ENCODE measurements at places on chromosomes 2 and 18. TPM values are rescaled to one million over a fixed set of nuclear protein-coding genes. Genes with fewer than 3 reads are reported as not detected.
A peak's percentile ranks its signal among the peaks of the same experiment; 100 is the strongest.

- DNase-seq: no peak
Observed at GRCh38 chr18:10100196-10100595, 186.4 kb downstream of the VAPA start.

Gene ACADL
- not detected for total RNA-seq

Gene RASGRP3
- 13.4 TPM for total RNA-seq

- no peak for DNase-seq
Observed at GRCh38 chr2:108884619-108885018, 98.0 kb downstream of the CCDC138 start.

DNA sequence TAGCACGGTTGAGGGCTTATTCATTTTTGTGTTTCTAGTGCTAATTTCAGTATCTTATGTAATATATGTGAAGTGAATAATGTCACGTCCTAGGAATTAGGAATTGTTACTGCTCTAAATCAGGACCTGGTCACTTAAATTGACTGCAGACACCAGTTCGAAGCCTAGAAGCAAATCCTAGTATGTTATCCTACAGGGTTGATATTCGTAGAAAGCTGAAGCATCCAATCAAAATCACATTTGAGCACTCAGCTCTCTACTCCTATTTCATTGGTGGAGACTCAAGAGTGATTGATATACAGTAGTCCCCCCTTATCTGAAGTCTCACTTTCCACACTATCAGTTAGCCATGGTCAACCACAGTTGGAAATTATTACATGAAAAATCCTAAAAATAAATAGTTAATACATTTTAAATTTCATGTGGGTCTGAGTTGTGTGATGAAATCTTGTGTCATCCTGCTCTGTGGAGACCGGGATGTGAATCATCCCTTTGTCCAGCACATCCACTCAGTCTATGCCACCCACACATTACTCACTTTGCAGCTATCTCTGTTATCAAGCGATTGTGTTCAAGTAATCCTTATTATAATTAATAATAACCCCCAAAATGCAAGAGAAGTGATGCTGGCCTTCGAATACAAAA is 35.2 kb upstream of the SCN9A start:
- DNase-seq: peak; percentile 69

DNA sequence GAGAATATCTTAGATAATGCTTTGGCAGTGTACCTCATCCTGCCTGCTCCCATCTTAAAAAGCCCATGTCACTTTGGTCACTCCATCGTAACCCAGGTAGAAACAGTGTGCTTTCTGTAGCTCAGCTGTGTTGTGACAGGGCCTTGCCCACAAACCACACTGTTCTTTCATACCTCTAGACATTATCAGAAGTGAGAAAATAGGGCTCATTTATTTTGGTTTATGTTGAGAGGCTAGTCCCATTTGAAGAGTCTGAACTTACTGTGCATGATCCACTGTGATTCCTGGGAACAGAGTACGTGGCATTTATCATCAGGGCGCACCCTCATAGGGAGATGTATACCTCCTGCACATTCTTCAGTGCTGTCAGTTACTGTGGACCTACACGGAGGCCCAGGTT is 69.7 kb downstream of the FEZ2 start:
- no peak for DNase-seq

Gene CABLES1
- 0.88 TPM for total RNA-seq

DNA sequence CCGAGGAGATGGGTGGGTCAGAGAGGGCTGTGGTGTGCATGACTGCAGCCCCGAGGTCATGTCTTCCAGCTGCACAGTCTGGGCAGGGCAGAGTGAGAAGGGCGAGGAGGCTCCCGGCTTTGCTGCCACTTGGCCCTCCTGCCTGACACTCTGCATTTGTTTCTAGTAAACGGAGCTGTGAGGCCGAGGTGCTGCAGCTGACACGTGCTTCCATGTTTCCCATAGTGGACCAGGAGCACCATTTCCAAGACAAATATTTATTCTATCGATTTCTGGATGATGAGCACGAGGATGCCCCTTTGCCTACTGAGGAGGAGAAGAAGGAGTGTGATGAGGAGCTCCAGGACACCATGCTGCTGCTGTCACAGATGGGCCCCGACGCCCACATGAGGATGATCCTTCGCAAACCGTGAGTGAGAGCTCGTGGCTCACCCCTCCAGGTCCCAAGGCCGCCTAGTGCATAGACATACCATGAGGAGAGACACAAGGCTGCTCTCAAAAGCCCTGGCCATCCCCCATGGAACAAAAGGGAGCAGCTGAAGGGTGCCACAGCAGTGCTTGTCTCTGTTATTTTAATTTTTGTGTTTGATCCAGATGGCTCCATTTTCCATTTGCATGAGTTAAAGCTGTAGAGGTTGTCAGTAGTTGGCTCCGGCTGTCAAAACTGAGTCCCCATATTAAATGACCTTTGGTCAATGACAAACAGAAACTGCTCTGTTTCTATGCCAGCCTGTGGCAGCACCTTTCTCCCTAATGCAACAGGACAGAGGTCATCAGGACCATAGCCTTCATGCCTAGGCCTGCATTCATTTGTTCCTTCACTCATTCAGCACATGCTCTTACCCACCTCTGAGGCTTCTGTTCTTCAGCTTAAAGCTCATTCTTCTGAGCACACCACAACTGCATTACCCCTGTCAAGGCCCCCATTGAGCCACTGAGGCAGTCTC is 108.3 kb upstream of the MAP3K20 start:
- peak; percentile 44 for DNase-seq

Gene DNAH6
- total RNA-seq: 0.10 TPM

Measured in RPMI7951 (cell line).